Activated T-helper 1 cell treated with Interleukin-2 at 50 U/mL for 16 hours (primary cell): ENCODE measurements at places on chromosomes 5 and 9.

- no peak for DNase-seq
Observed at GRCh38 chr5:36079200-36079781, 12.6 kb upstream of the UGT3A2 start.

DNA sequence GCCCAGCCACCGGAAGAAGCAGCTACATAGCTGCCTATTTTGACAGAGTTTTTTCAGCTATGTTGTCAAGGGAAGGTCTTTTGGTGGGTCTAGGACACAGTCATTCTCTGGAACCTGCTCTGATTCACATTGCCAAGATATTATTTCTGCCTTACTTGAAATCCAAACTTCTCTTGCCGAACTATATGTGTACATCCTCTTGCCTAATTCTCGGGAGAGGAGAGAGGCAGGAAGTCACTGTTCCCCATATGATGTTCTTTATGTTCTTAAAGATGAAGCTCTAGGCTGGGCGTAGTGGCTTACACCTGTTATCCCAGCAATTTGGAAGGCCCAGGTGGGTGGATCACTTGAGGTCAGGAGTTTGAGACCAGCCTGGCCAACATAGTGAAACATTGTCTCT is 8.6 kb downstream of the TMEM252 start:
- DNase-seq = no peak

- no peak for DNase-seq
Observed at GRCh38 chr5:21711866-21712758, 1141.0 kb downstream of the CDH12 start.

DNA sequence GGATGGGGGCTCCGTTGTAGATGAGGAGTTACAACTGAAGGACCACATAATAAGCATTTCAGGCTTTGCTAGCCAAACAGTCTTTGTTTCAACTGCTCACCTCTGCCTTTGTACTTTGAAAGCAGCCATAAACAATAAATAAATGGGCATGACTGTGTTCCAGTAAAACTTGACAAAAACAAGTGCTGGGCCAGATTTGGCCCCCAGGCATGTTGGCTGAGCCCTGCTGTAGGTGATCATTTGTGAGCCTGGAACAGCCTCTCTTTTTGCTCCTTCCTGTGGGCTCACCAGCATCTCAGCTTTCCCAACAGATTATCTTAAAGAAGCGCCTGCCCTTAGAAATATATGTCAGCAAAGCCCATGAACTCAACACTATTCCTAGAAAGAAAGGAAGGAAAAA is 149.4 kb downstream of the GOLPH3 start:
- no peak for DNase-seq

- DNase-seq = no peak
Observed at GRCh38 chr9:33192493-33193255, 25.5 kb upstream of the B4GALT1 start.
